ENCODE measurements at places on chromosomes 3 and 15.

GRCh38 chr15:43184407-43185124 lies 637 bp upstream of the CCNDBP1 start:
- DNase-seq: no peak

DNA sequence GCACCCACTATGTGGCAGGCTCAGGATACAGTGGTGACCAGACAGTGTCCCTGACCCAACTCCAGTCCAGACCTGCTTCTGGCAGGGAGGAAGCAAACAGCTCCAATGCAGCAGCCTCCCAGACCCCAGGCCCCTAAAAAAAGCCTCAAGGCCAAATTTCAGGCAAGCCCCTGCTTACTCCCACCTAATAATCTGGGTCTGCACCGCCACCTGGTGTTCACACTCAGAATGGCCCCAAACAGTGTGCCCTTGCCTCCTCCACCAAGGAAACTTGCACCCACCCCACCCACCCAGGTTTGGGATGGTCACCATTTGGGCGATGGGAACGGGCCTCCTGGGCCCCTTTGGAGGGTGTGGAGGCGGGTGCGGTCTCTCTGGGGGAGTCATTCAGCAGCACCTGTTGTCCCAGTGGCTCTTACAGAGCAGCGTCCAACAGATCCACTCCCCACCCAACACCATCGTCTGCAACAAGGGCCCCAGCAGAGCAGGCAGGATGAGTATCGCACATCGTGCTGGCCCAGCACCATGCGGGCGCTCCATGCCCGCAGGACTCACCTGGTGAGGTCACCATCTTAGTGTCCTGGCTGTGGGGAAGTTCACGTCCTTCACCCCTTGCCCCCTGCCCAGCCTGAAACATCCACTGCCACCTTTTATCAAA lies 17.3 kb downstream of the C3orf18 start:
- peak; percentile 42 for DNase-seq

GRCh38 chr3:193938613-193939012 lies 197.3 kb upstream of the HES1 start:
- no peak for DNase-seq

GRCh38 chr3:74489050-74489792 lies 125.2 kb downstream of the CNTN3 start:
- DNase-seq: no peak

DNA sequence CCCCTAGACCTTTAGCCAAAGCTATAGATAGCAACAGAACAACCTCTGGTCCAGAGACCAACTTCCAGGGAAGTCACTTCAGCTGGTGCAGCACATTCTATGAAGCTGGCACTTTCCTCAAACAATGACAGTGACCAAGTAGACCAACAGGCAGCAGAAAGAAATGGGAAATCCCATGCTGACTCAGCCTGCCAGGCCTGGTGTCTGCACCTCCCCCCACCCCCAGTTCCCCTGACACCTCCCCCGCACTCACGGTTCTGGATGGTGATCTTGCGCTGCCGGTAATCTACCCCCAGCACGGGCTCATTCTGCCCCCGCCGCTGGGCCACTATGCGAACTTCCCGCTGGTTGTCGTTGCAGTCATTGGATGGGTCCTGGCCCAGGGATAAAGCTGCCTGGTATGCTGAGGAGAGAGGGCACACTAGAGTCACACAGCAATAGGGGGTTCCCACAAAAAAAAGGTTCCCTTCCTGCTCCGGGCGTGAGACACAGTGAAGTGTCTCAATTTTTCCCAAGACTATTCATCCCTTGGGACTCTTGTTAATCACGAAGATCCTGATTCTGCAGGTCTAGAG lies 17.0 kb downstream of the ILDR1 start:
- DNase-seq: no peak

DNA sequence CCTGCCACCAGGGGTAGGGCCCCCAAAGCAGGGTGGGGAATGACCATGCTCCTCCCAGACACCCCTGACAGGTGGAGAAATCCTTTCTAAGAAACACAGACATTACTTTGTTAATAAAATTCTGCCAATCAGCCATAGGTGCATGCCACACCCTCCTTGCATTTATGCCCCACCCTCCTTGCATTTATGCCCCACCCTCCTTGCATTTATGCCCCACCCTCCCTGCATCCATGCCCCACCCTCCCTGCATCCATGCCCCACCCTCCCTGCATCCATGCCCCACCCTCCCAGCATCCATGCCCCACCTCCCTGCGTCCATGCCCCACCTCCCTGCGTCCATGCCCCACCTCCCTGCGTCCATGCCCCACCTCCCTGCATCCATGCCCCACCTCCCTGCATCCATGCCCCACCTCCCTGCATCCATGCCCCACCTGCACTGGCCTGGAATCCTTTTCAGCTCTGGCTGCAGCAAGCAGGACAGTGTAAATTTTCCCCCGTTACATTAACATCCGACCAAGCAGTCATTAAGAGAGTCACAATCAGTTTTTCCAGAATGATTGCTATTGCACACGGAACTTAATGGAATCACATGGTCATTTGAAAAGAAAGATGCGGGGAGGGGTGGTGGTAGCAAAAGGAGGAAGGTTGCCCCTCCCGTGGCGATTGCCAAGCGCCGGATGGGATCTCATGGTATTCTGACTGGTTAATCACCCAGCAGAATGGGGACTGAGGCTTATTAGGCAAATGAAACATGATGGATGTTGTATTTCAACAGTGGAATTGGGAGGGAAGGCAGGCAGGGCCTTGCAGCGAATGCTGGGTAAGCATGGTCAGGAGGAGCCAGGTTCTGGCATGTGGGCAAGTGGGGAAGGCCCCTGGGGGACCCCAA lies 91.2 kb downstream of the TLE3 start:
- no peak for DNase-seq

DNA sequence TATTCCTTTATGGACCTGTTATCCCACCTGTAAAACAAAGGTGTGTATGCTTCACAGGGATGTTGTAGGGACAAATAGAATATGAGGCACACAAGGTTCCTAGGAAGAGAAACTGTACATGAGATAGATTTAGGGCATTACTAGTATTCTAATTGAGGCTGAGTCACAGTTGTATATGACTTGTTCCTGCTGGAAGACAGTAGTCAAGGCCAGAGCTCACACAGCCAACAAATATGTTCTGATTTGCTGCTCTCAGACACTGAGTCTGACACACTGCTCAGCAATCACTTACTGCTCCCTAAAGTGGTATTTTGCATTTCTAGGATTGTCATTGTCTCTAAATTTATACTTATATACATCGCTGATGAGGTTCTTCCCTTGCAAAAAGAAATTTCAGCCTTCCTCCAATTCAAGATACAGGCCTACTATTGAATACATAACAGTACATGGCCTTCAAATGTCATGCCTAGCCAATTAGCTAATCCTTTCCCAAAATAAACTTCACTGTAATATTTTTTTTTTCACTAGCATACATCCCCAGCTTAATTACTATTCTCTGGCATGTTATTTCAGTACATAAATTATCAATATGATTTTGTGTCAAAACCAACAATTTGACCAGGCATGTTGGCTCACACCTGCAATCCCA lies 69.8 kb downstream of the TIGIT start:
- no peak for DNase-seq

Measured in body of pancreas (tissue), 4 donors.